Jurkat, Clone E6-1 (cell line): ENCODE measurements at places on chromosomes 12 and 14.

- no peak for DNase-seq
These were observed 7.7 kb downstream of the C3AR1 start for GRCh38 chr12:8058506-8058905.

DNA sequence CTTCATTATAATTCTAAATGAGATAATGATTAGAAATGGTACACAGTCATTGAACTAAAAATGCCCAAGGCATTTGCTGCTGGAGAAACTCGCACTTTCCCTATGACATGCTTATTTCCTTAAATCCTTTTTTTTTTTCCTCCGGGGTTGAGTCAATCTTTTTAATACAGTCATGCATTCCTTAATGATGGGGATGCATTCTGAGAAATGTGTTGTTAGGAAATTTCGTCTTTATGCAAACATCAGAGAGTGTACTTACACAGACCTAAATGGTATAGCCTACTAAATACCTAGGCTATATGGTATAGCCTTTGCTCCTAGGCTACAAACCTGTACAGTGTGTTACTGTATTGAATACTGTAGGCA is 29.8 kb upstream of the DACT1 start:
- DNase-seq, result no peak

- DNase-seq, result no peak
These were observed 265.8 kb downstream of the CPNE8 start for GRCh38 chr12:38639625-38640024.

GRCh38 chr12:51980051-51980808 is 26.5 kb upstream of the TAMALIN start:
- peak; percentile 57 for DNase-seq

DNA sequence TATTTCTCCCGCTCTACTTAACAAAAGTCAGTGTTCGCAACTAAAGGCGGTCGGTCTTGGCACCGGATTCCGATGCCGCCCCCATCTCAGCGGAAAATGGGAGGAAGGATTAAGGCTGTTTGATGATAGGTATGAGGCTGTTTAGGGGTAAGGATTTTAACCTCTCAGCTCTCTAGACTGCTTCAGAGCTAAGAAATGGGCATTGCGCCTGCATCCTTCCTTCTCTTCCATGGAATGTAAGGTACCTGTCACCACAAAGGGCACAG is 1.4 kb downstream of the COCH start:
- no peak for DNase-seq

DNA sequence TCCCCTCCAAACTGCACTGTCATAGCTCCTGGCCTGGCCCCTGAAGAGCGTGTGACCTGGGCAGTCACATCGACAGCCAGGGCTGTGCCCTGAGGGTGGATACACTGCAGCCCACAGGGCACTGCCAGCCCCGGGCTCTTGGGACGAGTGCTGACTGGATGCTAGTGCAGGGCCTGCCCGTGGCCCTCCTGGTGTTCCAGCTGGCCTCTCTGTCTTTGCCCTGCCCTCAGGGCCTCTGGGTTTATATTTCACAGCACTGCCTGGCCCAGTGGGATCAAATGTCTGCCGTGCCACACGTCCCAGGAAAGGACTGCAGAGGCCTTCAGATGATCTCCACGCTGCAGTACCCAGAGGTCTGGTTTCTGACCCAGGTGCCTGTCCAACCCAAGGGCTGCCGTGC is 10.1 kb upstream of the CCDC197 start:
- DNase-seq, result no peak

GRCh38 chr14:99512571-99513182 is 31.5 kb downstream of the CCNK start:
- DNase-seq, result no peak

DNA sequence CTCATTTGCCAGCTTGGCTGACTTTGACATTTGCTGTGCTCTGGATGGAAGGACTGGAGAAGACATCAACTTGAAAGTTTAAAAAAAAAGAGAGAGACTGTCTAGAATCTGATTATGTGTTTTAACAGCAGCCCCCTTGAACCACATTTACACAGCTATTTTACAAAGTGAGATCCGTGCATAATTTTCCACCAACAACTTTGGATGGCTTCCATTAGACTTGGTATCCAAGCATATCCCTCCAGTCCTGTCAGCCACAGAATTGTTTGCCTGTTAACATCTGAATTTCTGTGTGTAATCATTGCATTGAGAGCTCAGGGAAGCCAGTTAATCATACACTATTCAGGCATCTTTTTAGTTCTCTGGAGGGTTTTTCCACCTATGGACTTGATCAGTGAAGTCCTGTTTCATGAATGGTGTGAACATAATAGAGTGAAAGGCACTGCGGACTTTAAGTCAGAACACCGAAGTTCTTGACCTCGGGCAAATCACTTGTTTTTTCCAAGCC is 93.7 kb downstream of the SAMD4A start:
- no peak for DNase-seq

DNA sequence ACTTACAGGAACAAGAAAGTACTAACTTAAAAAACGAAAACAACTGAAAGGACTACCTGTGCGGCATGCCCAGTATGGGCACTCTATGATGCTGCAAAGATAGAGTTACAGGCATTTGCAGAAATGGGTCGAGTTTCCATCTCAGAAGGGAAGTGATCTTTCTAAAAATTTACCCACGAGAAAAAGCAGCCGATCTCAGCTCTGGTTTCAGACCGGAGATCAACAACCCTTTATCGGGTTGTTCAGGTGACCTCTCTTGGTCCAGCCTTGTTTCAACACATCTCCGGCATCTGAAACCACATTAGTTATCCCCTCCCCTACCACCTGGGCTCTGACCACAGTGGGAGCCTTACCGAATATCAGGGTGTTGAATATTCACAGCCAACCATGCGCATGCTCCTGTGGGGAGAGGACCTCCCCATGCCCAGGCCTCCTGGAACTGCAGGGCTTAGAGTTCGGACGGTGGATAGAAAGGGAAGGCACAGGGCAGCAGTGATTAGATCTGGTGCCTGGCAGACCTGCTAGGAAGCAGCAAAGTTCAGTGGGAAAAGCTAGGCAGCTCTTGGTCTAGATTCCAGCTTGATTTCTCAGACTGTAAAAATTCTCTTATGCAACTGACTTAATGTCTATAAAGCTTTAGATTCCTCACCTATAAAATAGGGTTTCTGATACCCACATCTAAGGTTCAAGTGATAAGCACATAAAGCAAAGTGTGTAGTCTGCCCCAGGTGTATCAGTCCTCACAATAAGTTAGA is 906.0 kb downstream of the VRK1 start:
- no peak for DNase-seq

DNA sequence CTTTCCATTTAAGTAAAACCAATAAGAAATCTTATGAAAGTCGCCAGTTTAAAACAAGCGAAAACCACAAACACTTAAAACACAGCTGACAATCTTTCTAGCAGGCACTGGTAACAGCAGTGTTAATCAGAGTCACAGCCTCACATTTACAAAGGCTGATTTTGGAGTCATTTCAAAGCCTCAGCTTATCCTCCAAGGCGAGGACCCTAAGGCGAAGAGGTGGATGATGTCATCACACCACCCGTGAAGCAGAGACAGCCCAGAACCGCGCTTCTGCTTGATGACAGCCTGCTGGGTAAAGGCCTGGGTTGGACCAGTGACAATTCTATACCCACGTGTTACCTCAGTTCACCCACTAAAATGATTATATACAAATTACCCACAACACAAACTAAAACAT is 10.1 kb downstream of the GOLGA3 start:
- no peak for DNase-seq

DNA sequence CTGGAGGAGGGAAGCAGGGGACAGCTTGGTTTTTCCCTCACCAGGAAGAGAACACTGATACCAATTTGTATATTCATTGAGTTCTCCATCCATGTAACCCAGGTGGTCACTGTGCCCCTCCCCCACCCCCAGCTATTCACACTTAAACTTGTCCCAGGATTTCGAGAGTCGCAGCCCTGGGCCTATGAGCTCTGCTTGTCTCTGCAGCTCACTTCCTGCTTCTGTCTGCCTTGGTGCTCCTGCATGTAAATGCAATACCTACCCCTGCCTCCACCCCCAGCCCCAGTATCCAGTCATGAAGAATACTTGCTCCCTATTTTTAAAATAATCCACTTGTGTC is 452.2 kb downstream of the BCL11B start:
- no peak for DNase-seq

- no peak for DNase-seq
These were observed 23.4 kb upstream of the ELK3 start for GRCh38 chr12:96170762-96171161.

DNA sequence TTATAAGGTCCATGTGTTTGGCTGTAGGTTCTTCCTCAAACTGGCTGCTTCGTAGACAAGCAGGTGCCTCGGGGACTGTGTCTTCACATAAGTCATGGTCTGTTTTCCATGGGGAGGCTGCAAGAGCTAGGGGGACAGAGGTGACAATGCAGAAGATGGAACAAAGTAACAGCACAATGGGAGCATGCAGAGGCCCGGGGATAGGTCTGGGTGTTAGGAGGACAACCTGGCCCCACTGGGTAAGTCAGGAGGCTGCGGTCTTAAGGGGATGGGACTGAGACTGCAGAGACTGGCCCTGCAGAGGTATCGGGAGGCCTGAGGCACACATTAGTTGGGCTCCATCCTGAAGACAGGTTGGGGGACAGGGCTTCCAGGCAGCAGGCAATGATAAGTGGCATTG is 88.9 kb downstream of the NTF3 start:
- no peak for DNase-seq

GRCh38 chr14:105397350-105397931 is 897 bp upstream of the TEX22 start:
- no peak for DNase-seq

- peak; percentile 9 for DNase-seq
These were observed 484 bp downstream of the MIS18BP1 start for GRCh38 chr14:45252366-45253069.
